ENCODE measurements at places on chromosomes 7 and 10.

- DNase-seq: no peak
Observed at GRCh38 chr7:28900311-28900710, 57.8 kb downstream of the TRIL start.

DNA sequence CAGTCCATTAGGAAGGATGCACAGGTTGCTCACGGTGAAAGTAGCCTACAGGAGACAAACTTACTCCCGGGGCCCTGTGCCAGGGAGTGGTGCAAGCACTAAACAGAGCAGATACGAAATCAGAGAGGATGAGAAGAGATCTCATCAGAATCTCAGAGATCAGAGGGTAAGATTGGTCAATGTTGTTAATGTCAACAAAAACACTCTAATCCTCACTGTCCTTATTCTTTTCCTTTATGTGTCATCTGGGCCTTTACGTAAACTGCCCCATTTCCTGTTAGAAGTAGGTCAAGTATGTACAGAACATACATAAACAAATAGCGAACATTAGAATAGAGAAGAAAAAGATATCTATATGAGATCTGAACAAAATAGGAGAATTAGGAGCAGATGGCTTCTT is 163.1 kb downstream of the PPP1R17 start:
- peak; percentile 74 for DNase-seq

GRCh38 chr10:86945361-86946212 is 11.8 kb downstream of the MMRN2 start:
- DNase-seq: no peak

DNA sequence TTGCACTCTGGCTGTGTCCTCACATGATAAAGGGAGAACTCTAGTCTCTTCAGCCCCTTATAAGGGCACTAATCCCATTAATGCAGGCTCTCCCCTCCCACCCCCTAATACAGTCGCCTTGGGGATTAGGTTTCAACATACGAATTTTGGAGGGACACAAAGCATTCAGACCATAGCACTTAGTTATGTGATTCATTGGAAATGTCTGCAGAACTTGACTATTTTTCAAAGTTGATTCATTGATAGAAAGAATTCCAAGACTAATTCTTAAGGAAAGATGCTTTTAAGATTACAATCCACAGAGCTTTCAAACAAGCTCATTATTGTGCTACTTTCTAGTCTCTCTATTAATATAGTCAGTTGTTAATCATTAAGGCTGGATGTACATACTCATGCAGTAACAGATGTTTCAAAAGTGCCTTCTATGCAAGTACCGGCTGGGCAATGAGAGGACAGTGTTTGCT is 85.3 kb upstream of the RPA3 start:
- no peak for DNase-seq

DNA sequence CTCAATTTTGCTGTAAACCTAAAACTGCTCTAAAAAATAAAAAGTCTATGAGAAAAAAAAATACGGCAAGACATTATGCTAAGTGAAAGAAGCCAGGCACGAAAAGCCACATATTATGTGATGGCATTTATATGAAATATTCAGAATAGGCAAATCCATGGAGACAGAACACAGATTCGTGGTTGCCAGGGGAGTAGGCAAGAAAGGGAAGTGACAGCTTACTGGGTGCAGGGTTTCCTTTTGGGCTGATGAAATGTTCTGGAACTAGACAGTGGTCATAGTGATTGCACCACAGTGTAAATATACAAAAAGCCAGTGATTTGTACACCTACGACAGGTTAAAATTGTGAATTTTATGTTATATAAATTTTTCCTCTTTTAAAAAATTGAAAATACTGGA is 41.3 kb upstream of the GLI3 start:
- DNase-seq: no peak

DNA sequence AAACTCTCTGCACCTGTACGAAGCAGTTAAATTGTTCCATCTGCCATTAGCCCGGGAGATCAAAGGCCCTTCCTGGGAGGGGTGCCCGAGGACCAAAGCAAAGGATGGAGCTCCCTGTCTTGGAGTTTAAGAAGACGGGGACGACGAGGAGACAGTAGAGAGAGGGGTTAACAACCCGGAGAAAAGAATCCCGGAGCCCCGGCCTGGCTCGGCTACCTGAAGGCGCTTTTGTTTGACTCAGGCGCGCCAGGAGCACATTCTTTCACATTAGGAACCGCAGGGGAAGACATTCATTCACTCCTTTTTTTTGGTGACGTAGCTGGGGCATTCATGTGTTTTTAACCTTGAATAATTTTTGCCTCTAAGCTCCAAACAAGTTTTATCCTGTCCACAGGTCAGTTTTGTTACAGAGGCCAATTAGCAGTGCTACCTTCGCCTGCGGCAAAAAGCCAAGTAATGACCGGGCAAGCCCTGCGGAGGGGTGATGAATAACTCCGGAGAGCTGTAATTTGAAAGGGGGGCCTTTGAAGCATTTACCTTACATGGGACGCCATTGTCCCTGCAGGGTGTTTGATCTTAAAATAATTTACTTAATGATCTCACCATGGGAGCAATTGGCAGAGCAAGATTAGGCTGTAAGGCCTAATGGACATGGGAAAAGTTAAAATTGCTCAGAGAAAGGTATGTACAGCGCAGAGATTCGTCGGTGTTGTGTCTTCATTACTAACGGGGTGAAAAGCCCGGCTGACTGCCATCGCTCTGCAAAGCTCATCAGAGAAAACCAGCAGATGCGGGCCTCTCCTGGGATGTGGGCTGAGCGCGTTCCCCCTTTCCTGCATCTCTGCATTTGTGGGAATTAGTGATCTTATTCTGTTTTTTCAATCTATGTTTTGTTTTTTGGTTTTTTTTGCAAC is 258.0 kb upstream of the SP4 start:
- no peak for DNase-seq

DNA sequence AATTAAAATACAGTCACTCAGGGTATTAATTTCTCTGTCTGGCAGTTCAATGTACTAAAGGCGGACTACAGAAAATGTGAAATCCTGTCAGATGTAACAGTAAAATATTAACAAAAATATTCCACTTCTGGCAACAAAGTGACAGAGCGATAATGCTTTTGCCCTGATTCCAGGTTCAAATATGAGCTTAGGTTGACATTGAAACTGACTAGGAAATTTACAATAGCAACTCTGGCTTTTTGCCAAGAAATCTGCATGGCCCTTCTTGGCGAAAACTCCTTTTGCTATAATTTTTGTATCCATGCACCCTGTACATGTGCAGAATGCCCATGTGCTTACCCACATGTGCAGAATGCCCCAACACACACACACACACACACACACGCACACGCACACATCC is 552.2 kb downstream of the MDFIC start:
- no peak for DNase-seq

DNA sequence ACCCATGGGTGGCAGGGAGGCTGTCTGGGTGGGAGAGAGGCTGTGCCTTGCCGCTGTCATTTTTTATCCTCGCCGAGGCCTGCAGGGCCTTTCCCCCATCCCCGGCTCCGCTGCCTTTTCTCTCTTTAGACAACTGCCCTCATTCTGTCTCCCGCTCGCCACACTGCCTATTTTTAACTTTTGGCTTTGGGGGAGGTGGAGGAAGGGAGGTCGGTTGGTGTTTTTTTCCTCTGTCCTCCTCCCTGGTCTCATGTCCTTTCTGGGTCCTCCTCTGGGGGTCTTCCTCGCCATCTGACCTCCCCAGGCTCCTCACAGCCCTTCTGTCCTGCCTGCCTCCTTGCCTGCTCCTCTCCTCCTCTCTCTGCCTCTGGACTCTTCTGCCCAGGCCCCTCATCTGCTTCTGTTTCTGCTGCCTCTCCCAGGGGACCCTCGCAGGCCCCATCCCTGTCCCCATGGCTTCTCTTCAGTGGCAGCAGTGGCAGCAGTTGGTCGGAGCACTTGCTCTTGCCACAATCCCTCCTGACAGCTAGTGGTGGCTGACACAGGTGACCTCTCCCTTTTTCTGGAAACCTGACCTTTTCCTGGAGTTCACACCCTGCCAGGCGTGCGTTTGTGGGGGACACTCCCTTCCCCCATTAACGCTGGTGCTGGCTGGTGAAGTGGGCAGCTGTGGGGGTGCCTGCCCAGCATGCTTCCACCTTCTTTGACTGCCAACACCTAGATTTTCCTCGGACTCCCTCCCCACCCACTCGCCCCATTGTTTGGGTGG is 19.5 kb upstream of the PCBD1 start:
- DNase-seq: no peak

Measured in iris pigment epithelial cell (primary cell).